Activated T-cell treated with anti-CD3 and anti-CD28 coated beads, Interleukin-2, amount 50 U/mL, for 48 hours (primary cell): ENCODE measurements at places on chromosomes 5 and 9.

GRCh38 chr5:151911011-151911410 is 13.6 kb downstream of the GLRA1 start:
- DNase-seq, result no peak

DNA sequence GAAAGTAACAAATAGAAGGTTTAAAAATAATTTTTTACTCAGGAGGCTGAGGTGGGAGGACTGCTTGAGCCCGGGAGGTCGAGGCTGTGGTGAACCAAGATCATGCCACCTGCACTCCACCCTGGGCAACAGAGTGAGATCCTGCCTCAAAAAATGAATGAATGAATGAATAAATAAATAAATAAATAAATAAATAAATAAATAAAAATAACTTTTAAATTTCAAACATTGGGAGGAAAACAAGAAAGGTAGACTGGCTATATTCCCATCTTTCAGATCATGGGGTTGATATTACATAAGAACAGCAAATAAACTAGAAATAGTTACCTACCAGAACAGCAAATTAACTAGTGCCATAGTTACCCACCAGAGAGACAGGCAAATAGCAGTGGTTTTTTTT is 75.7 kb downstream of the LHX2 start:
- no peak for DNase-seq

DNA sequence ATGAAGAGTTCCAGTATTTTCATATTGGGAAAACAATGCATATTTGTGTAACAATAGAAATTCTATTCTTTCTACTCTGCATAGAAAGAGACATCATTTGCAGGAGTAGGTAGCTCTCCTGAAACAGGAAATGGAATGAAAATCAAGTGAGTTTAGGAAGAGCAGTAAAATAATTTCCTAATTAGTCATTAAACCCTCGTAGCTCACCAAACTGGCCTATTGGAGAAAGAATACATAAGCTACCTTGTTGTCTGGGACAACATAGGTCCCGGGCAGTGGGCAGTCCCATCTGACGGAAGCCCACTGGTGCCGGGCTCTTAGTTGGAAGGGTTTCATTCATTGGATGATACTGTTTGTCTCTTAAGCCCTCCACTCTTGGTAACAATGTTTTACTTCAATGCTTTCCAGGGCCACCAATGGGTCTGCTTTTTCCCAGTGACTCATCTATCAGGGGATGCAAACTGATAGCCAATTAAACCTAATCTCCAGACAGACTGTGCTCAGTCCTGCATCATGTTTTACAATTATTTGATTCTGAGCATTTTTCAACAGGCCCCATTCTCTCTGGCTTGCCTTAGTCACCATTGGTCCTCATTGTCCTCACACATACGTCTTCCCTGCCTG is 46.5 kb downstream of the GNA14 start:
- DNase-seq, result no peak

DNA sequence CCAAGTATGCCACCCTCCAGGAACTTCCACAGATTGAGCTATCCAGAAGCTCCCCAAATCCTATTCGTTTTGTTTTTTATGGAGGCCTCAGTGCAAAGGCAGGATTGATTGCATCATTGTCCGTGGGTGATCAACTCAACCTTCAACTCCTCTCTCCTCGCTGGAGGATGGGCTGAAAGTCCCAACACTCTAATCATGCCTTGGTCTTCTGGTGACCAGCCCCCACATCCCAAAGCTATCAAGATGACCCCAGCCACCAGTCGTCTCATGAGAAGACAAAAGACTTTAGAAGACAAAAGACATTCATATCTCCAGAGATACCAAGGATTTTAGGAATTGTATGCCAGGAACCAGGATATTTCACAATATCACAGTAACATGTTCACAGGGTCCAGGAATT is 441.6 kb upstream of the WWC1 start:
- DNase-seq, result no peak

GRCh38 chr9:114910541-114910940 is 19.9 kb downstream of the TNFSF8 start:
- no peak for DNase-seq

- no peak for DNase-seq
These were observed 205.9 kb upstream of the EDIL3 start for GRCh38 chr5:84590629-84591028.

GRCh38 chr9:83019246-83019645 is 43.7 kb downstream of the RASEF start:
- DNase-seq, result no peak

GRCh38 chr9:33082128-33082527 is 5.7 kb upstream of the SMU1 start:
- no peak for DNase-seq

GRCh38 chr9:33014665-33015014 is 10.4 kb upstream of the DNAJA1 start:
- no peak for DNase-seq

GRCh38 chr5:52605317-52606313 is 182.1 kb upstream of the ITGA1 start:
- DNase-seq, result no peak

GRCh38 chr9:120942186-120943001 is 15.8 kb upstream of the TRAF1 start:
- no peak for DNase-seq

DNA sequence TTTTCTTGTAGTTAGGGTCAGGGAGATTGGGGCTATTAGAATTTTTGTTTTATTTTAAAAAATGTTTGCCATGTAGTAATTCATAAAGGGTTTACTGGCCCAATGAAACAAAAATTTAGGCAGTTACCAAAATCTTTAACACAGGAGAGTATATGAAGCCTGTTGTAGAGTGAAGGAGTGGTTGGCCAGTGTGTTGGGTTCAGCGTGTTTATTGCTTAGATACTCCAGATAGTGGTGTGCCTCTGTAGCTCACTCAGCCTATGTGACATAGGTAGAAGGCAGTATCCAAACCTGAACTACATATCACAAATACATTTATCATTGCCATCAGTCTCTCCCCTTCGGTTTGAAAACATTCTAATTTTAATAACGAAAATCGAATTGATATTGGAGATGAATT is 1.2 kb downstream of the TEK start:
- DNase-seq, result no peak
